ENCODE measurements at places on chromosomes 1 and 21. TPM values are rescaled to one million over a fixed set of nuclear protein-coding genes. Genes with fewer than 3 reads are reported as not detected.

Gene OR6K2
- total RNA-seq, result not detected

Gene DDI2
- 20.7 TPM for total RNA-seq

DNA sequence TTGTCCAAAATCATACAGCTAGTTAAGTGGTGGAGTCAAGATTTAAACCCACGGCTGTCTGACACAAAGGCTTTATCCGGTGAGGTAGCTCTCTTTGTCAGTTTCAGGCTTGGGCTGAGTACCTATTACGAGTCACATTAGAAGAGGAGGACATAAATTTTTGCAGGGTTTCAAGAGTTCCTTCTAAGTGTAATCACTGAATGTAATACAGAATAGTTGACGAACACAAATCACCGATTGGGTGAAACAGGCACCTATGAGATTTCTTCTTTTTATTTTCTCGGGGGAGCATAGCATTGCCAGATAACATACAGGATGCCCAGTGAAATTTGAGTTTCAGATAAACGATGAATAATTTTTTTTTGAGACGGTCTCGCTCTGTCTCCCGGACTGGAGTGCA lies 847 bp downstream of the PSMD4 start:
- H3K4me1 ChIP-seq, result peaks cover 34% of the 10 kb centered on the region
- H3K27ac ChIP-seq, result peak overlapping the region; percentile 92
- peaks cover 15% of the 10 kb centered on the region for H3K36me3 ChIP-seq
- DNase-seq, result peak; percentile 19

- DNase-seq, result peak; percentile 63
- H3K27me3 ChIP-seq, result no peaks in the 10 kb centered on the region
- no peak overlapping the region for H3K27ac ChIP-seq
- no peaks in the 10 kb centered on the region for H3K36me3 ChIP-seq
Observed at GRCh38 chr1:25624156-25624555, 7.6 kb downstream of the MAN1C1 start.

DNA sequence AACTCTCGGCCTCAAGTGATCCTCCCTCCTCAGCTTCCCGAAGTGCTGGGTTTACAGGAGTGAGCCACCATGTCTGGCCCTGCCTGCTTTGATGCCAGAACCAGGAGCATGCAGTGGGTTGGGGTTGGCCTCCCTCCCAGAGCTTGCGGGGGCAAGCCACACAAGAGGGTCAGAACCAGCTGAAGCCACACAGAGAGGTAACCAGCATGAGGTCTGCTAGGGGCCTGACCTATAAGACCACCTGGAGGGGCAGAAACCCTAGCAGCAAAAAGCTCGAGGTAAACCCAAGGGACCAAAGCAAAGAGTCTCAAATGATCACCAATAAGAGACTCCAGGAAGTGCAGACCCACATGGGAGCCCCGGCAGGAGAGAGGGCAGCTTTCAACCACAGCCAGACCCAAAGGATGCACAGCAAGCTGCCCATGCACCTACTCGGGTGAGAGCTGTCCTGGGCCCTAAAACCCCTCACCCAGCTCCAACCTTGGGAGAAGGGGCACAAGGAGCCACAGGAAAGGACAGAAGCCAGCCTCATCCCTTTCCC lies 81.2 kb downstream of the TOMM20 start:
- peaks cover 32% of the 10 kb centered on the region for H3K4me1 ChIP-seq
- H3K27ac ChIP-seq, result peak overlapping the region; percentile 85
- DNase-seq, result no peak
- no peaks in the 10 kb centered on the region for H3K36me3 ChIP-seq
- no peak overlapping the region for H3K4me3 ChIP-seq
- H3K27me3 ChIP-seq, result no peaks in the 10 kb centered on the region

- peaks cover under 1% of the 10 kb centered on the region for H3K36me3 ChIP-seq
- H3K27me3 ChIP-seq, result no peaks in the 10 kb centered on the region
- DNase-seq, result no peak
- no peak overlapping the region for H3K27ac ChIP-seq
- no peak overlapping the region for H3K4me3 ChIP-seq
Observed at GRCh38 chr1:174116042-174116441, 43.3 kb upstream of the RABGAP1L start.

DNA sequence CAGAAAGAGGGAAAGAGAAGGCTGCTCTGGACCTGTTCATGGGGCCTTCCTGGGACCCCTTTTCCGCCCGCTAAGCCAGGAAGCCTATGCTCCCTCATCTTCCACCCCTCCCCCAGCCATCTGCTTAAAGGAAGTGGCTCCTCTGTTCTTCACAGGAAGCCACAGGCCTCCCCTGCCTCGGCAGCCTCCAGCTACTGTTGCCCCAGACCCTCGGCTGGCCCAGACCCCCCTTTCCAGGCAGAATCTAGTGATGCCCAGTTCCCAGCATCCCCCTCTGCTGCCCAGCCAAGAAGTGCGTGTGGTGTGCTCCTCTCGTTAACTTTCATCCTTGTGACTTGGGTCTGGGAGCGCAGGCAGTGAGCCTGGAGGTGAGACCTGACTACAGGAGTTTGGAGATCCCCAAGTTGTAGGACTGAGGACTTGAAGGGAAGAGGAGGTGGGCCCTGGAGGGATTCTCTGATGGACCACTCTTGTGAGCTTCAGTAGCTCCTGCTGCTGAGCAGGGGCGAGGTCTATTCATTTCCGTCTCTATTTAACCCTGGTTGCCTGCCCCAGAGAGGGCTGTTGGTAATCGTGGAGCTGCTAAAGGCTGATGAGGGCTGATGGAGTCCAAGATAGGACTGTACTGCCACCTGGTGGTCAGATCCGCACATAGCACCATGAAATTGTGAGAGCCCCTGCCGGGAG lies 9.1 kb downstream of the IFI6 start:
- H3K4me1 ChIP-seq, result peaks cover 44% of the 10 kb centered on the region
- peaks cover 10% of the 10 kb centered on the region for H3K36me3 ChIP-seq
- H3K4me3 ChIP-seq, result peak overlapping the region; percentile 66
- no peaks in the 10 kb centered on the region for H3K27me3 ChIP-seq
- peak; percentile 96 for DNase-seq
- H3K27ac ChIP-seq, result peak overlapping the region; percentile 99

DNA sequence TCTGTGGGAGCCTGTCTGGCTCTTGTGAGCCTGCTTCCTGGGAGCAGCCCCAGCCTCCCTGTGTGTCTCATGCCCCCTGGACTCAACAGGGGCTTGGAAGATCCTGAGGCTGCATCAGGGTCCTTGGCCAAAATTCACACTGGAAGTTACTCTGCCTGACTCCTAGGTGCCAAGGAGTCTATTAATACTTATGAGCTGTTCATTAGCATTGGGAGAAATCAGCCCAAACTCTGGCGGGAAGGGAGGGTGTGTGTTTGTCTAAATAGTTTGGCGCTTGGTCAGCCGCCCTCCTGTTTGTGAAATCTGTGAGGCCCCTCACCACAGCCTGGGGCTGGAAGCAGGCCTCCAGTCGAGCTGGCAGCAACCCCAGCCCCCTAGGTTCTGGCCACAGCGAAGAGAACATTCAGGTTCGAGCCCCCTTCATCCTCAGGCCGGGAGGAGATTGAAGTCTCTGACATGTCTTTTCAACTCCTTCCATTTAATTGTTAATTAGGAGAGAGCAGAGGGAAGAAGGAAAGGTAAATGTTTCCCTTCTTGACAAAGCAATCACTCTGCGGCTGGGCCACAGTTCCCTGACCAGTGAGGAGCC lies 82.1 kb upstream of the F3 start:
- DNase-seq, result no peak
- no peak overlapping the region for H3K4me3 ChIP-seq
- no peak overlapping the region for H3K27ac ChIP-seq
- H3K4me1 ChIP-seq, result no peaks in the 10 kb centered on the region
- no peaks in the 10 kb centered on the region for H3K36me3 ChIP-seq

Data from activated naive CD4-positive, alpha-beta T cell treated with anti-CD3 and anti-CD28 coated beads for 36 hours (primary cell).